ENCODE measurements at places on chromosomes 1 and 21.

GRCh38 chr1:2130871-2131289 is 63.7 kb downstream of the FAAP20 start:
- no peaks in the 10 kb centered on the region for H3K36me3 ChIP-seq
- H3K4me3 ChIP-seq = no peak overlapping the region
- no peaks in the 10 kb centered on the region for H3K27me3 ChIP-seq
- peak; percentile 56 for DNase-seq
- H3K4me1 ChIP-seq = peaks cover 21% of the 10 kb centered on the region
- H3K27ac ChIP-seq = peak overlapping the region; percentile 78

DNA sequence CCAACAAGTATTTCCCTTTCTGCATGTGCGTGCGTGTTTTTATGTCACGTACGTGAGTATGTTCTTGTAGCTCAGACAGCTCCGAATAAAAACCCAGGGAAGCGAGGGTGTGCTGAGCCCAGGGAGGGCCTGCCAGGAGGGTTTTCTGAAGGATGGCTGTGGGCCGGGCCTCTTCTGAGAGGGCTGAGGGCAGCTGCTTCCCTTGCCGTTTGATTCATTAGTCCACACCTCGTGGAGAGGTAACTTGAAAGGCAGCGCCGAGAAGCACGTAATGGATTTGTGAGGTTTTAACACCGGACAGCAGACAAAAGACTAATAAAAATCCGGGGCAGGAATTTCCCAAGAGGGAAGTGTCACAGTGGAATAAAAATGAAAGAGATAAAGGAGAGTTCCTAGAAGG is 29.5 kb downstream of the CD247 start:
- DNase-seq = no peak
- H3K4me3 ChIP-seq = no peak overlapping the region
- H3K27me3 ChIP-seq = no peaks in the 10 kb centered on the region
- H3K36me3 ChIP-seq = no peaks in the 10 kb centered on the region
- H3K4me1 ChIP-seq = no peaks in the 10 kb centered on the region
- no peak overlapping the region for H3K27ac ChIP-seq

DNA sequence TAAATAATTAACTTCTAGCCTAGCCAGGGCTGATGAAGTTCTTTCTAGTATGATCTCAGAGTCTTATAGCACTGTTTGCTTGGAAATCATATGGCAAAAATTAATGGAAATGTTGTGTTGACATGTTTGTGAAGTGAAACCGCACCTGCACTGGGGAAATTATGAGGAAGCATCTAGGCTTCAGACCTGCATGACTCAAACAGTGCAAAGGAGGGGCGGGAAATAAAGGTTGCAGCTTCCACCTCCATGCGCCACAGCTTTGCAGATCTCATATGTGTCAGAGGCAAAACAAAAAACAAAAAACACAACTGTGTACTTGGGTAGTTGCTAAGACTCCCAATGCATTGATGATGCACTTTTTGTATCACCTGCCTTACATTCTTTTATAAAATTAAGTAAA is 1080.6 kb downstream of the PLA2G4A start:
- no peak for DNase-seq
- H3K27ac ChIP-seq = no peak overlapping the region
- H3K4me1 ChIP-seq = no peaks in the 10 kb centered on the region
- no peaks in the 10 kb centered on the region for H3K27me3 ChIP-seq

- H3K27ac ChIP-seq = no peak overlapping the region
- no peak overlapping the region for H3K4me3 ChIP-seq
- H3K36me3 ChIP-seq = no peaks in the 10 kb centered on the region
Observed at GRCh38 chr1:7375781-7376660, 395.1 kb upstream of the VAMP3 start.

DNA sequence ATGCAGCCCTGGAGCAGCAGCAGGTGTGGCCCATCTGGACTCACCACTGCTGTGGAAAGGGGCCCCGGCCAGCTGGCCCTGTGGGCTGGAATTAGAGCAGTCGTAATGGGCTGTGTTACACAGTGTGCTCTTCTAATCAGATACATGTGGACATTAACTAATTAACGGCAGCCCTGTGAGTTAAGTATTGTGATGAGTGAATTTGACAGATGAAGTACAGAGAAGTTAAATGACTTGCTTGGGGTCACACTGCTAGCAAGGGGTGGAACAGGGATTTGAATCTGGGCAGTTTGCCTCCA is 58.6 kb downstream of the MDM4 start:
- no peaks in the 10 kb centered on the region for H3K36me3 ChIP-seq
- no peak for DNase-seq
- no peak overlapping the region for H3K4me3 ChIP-seq
- H3K27ac ChIP-seq = no peak overlapping the region

DNA sequence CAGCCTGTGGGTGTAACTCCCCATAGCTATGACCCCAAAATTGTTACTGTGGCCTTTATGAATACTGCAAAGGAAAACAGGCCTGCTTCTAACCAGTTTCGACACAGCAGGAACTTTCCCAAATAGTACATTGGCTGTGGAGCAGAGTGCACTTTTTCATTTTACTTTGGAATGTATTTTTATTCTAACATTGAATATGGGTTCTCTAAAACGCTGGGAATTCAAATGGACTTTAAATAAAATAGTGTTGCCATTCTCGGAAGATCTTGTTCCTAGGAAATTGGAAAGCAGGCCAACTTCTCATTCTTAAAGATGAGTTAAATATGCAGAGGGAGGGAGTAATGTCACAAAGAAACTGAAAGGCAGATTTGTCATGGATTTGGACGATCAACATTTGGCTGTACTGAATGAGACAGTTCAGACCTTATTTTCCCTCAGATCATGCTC is 39.6 kb upstream of the ARHGAP29 start:
- H3K4me3 ChIP-seq = no peak overlapping the region
- no peaks in the 10 kb centered on the region for H3K27me3 ChIP-seq
- H3K4me1 ChIP-seq = peaks cover 6% of the 10 kb centered on the region
- no peak overlapping the region for H3K27ac ChIP-seq

DNA sequence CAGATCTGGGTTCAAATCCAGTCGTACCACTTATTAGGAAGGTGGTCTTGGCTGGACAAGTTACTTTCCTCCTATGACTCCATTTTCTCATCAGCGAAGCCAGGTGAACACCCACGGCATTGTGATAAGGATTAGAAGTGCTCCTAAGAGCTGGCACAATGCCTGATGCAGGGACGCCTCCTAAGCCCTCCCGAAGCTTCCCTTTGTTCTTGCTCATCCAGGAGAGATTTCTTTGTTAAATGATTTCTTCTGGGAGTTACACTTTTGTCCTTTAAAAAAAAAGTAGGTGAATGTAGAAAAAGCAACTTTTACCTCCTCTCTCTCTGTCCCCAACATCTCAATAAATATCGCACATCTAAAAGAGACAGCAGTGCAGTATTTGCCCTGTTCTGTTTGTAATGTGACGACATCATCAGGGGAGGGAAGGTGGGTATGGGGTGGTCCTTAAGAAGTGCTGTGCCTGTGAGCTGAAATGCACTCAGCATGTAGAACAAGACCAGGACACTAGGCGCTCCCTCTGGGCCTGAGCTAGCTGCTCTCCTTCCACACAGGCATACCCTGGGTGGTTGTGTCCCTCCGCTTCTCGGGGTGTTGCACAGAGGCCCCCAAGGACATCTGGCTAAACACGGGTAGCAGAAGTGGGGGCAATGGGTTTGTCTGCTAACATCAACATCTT is 43.9 kb downstream of the SUSD4 start:
- no peaks in the 10 kb centered on the region for H3K36me3 ChIP-seq
- no peak overlapping the region for H3K27ac ChIP-seq
- DNase-seq = no peak
- H3K4me3 ChIP-seq = no peak overlapping the region
- H3K4me1 ChIP-seq = no peaks in the 10 kb centered on the region
- H3K27me3 ChIP-seq = no peaks in the 10 kb centered on the region

DNA sequence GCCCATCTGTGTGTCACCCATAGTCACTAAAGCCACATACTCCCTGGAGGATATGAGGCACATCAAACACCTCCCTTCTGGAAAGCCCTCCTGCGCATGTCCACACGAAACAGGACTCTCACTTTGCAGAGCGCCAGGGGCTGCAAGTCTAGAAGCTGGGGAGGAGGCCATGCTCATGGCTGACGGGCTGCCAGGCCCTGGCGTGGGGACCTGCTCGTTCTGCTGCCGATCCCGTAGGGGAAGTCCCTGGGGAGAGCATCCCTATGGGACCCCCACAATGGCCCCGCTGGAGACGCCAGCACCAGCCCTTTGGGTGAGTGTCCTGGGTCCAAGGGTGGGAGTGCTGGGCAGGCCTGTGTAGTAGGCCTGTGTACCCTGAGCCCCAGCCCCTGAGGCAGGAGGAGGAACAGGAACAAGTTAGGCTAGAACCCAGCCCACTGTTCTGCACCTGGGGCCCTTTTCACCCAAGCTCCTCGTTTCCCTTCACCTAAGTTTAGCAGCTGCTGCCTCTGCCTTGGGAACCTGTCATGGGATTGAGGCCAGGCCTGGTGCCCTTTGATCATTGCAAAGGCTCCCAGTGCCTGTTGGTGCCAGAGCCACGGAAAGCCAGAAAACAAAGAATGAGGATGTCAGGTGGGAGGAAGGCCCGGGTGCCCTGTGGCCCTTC is 9.9 kb downstream of the FAM3B start:
- peaks cover 3% of the 10 kb centered on the region for H3K27me3 ChIP-seq
- H3K27ac ChIP-seq = no peak overlapping the region
- no peaks in the 10 kb centered on the region for H3K36me3 ChIP-seq
- DNase-seq = no peak

- no peak for DNase-seq
- no peaks in the 10 kb centered on the region for H3K27me3 ChIP-seq
- H3K36me3 ChIP-seq = no peaks in the 10 kb centered on the region
- H3K4me1 ChIP-seq = no peaks in the 10 kb centered on the region
- H3K4me3 ChIP-seq = no peak overlapping the region
- no peak overlapping the region for H3K27ac ChIP-seq
Observed at GRCh38 chr1:88168126-88168525, 515.9 kb upstream of the PKN2 start.

GRCh38 chr1:202701200-202701599 is 9.1 kb downstream of the SYT2 start:
- H3K27me3 ChIP-seq = peaks cover 44% of the 10 kb centered on the region
- no peak overlapping the region for H3K4me3 ChIP-seq
- no peak overlapping the region for H3K27ac ChIP-seq
- H3K4me1 ChIP-seq = no peaks in the 10 kb centered on the region

DNA sequence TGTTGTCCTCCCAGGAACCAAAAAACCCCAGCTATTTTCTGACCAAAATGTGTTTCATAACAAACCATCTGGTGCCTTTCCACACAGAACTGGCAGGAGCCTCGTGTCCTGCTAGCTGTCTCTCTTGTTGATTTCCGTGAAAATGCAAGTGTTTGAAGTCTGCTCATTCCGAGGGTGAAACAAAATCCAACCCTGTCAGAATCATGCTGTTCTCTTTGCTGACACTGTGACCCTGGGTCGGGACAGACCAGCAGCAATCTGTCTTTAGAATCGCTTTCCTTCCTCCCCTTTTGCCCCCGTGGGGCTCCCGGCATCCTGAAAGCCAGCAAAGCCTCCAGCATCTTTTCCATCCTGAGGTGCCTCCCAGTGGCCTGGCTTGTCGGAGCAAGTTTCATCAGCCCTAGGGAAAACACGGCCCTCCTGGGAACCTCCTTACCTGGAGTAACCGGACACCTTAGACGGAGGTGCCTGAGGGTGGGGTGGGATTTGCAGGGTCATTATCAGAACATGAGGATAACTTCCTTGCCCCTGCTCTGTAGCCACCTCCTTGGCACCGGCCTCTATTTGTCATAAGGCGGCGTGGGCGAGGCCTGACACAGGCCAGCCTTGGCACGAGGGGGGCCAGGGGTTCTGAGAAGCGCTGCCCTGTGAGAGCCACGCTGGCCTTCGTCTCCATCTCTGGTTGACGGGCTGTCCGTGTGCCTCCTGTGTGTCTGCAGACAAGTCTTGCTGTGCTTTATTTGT is 24.9 kb downstream of the LDLRAP1 start:
- DNase-seq = peak; percentile 98
- peaks cover 46% of the 10 kb centered on the region for H3K4me1 ChIP-seq
- H3K36me3 ChIP-seq = no peaks in the 10 kb centered on the region
- H3K27ac ChIP-seq = peak overlapping the region; percentile 86

All from RWPE2 (cell line).